ENCODE measurements at places on chromosomes 2 and 18.

GRCh38 chr2:173982918-173983317 lies 17.7 kb upstream of the SP3 start:
- no peak for DNase-seq

- no peak for DNase-seq
Measured at GRCh38 chr2:101520246-101520645, 45.3 kb upstream of the RFX8 start.

GRCh38 chr2:205367331-205367935 lies 314.9 kb upstream of the NRP2 start:
- DNase-seq = no peak

- DNase-seq = no peak
Measured at GRCh38 chr18:35158728-35159450, 81.9 kb upstream of the ZNF397 start.

GRCh38 chr18:3397786-3398185 lies 52.2 kb upstream of the TGIF1 start:
- DNase-seq = no peak

DNA sequence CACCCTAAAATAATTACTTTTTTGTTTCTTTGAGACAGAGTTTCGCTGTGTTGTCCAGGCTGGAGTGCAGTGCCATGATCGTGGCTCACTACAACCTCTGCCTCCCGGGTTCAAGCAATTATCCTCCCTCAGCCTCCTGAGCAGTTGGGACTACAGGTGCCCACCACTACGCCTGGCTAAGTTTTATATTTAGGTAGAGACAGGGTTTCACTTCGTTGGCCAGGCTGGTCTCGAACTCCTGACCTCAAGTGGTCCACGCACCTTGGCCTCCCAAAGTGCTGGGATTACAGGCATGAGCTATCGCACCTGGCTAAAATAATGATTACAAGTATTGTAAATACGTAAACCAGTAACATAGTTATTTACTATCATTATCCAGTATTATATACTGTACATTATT lies 257.4 kb upstream of the SP5 start:
- DNase-seq = no peak

- DNase-seq = no peak
Measured at GRCh38 chr2:163690896-163691295, 44.9 kb downstream of the FIGN start.

- DNase-seq = no peak
Measured at GRCh38 chr2:160355080-160355479, 138.5 kb downstream of the RBMS1 start.

DNA sequence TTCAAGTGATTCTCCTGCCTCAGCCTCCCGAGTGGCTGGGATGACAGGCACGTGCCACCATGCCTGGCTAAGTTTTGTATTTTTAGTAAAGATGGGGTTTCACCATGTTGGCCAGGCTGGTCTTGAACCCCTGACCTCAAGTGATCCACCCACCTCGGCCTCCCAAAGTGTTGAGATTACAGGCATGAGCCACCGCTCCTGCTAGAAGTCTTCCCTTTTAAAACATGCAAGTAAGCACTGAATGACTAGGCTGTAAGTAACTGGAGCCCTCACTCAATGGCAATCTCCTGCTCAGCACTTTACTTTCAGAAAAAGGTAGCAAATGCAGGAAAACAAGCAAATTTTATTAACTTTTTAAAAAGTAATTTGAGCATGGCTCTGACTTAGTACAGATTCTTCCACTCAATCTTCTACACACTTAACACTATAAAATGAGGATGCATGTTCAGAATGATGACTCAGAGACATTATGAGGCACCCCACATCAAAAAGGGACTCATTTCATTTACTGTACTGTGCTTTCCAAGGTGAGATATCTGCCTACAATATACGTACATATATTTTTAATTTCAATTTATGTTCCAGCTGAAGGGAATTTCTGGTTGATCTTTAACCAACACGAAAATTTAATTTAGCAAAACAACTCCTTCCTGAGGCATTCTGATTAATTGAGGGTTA lies 6.6 kb upstream of the NCK2 start:
- no peak for DNase-seq

All from NCI-H1417 treated with DMSO at 0.1 percent for 48 hours (cell line).